Caudate nucleus (tissue), 63 donors: ENCODE measurements at places on chromosomes 2 and 18.
A peak's percentile ranks its signal among the peaks of the same experiment; 100 is the strongest.

- no peak for DNase-seq
These were observed 54.1 kb upstream of the NFE2L2 start for GRCh38 chr2:177318613-177319012.

GRCh38 chr2:207248702-207249377 lies 83.1 kb upstream of the KLF7 start:
- DNase-seq: no peak

DNA sequence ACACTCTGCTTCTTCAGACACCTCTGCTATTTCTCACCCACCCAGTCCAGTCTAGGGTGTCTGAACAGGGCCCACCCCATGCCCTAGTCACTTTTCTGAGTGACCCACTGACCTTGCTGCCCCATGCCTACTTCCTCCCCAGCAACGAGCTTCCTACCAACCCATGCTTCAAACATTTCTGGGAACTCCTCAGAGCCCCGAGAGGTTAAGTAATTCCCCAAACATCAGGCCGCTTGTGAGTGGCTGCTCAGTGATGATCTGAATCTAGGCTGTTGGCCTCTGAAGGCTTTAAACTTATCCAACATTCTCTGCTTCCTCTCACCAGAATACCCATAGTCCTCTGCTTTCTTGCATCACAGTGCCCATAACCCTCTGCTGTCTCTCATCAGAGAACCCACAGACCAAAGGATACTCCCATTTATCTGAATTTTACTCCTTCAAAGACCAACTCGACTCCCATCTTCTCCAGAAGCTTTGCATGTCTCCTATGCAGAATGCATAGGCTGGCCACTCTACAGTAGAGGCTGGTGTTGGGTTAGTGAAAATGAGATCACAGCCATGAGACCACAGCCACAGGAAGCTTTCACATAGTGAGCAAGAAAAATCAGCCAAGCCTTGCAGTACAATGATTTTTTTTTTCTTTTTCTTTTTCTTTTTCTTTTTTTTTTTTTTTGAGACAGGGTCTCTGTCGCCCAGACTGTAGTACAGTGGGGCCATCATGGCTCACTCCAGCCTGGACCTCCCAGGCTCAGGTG lies 309.5 kb upstream of the LYPD1 start:
- no peak for DNase-seq

GRCh38 chr2:240250985-240251847 lies 110.8 kb upstream of the OTOS start:
- peak; percentile 97 for DNase-seq

DNA sequence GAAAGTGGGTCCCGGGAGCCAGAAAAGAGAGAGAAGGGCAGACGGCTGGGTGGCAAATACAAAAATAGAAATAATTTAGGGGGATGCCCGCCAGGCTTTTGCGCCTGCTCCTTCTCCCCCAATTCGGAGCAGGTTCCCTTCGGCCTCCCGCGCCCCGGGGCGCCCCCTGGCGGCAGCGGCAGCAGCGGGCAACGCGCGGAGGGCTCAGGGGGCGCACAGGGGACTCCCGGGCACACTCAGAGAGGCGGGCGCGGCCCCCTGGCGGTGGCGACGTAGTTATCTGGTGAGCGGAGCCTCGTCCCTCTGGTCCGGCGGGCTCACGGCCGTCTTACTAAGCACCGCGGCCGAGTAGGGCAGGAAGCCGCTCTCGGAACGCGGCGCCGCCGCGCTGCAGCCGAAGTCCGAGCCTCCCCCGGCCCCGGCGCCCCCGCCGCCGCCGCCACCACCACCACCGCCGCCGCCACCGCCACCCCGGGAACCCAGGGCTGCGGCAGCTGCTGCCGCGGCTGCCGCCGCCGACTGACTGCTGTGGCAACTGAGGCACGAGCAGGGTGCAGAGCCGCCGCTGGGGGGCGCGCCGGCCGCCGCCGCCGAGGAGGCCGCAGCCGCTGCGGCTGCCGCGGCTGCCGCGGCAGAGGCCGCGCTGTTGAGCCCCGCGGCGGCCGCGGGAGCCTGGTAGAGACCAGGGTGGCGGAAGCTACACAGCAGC lies 3.8 kb downstream of the EVX2 start:
- no peak for DNase-seq

DNA sequence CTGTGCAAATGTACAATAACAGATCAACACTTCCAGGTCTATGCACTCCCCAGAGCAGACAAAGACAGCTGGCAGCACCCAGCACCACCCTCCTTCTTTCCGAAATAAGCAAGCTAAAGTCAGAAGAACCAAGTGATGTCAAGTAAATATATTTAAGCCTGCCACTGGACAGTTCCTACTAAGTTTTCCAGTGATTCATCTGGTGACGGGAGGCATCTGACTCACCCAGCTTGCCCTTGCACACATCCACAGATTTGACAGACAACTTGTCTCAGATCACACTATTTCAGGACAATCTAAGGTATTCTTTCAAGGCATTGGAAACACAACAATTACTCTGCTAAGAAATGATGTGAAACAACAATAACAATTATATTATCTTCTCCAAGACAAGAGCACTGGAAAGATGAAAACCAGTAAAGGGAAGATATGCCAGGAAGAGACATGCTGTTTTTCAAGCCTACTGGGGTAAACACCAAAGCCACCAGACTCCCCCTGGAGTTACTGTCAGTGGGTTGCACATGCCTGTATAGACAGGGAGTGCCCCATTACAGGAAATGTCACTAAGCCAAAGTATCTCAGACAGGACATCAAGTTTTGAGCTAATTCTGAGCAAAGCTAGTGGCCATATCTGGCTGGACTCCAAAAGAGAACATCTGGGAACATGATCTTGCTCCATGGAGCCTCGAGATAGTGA lies 287.9 kb upstream of the KLHL29 start:
- no peak for DNase-seq
